ENCODE measurements at places on chromosomes 1 and 21. TPM values are rescaled to one million over a fixed set of nuclear protein-coding genes. Genes with fewer than 3 reads are reported as not detected.

- DNase-seq, result no peak
Observed at GRCh38 chr1:231814521-231814920, 187.9 kb downstream of the DISC1 start.

The GJC2 gene
- total RNA-seq, result 45.3 TPM

DNA sequence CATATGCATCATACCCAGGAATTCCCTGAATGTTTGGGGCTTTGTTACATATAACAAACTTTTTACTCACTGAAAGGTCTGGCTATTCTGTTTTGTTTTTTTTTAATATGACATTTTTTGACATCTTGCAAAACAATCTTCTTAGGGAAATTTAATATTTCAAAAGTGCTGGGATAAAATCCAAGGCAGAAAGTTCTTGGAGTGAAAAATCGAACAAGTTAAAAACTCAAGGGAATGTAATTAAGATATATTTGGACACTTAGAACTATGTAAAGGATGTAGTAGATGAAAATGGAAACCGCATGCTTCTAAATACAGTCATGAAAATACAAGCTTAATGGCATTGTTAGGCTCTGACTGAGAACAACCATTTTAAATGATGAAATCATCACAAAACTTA is 8.6 kb downstream of the CHODL start:
- DNase-seq, result no peak

DNA sequence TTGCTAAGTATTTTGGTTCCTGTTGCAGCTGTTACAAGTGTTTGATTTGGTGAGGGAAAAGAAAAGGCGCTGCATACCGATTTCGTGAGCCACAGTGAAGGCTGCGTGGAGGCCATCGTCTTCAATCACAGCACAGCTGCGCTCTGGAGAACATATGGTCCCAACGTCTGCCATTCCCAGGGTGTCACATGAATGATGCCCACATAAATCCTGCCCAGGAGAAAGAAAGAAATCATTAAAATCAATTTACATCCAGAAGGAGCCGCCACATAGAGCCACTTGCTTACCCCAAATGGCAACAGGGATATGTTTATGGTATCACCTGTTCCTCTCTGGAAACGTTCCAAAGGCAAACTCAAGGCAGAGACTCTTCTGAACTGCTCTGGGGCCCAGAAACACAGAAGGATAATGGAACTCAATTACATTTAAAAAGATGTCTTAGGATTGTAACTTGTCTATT is 12.2 kb downstream of the ADAMTS5 start:
- no peak for DNase-seq

- no peak for DNase-seq
Observed at GRCh38 chr1:163072658-163073057, 3.5 kb downstream of the RGS4 start.

DNA sequence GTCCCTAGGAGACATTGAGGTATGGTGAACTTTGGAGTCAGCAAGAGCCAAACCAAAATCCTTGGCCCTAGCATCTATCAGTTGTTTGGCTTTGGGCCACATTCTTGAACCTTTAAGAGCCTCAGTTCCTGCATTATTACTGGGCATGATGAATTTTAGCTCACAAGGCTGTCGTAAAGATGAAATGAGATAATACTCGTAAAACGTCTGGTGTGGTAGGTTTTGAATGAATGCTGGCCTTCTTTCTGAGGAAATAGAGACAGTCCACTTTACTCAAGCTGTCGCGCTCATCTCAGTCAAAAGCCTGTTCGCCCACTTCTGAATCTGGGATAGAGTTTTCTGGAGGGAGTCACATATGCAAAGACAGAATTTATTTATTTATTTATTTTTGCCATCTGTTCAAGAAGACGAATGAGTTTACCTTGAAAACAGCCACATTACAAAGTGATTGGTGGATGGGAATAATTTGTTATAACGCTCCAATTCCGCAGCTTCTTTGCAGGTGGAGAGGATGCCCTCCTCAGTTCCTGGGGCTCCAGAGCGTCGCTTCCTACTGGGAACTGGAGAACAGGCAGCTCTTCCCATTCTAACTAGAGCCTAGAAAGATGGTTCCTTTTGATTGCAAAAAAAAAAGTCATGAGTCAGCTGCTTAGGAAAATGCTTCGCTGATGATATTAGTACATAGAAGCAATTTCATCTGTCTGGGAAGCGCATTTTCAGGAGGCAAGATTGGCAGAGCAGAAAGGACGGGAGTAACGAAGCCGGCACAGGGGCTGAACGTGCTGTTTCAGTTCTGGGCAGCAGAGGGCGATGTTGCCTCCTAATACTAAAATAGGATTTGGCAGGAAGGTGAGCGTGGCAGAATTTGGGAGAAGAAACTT is 49.9 kb upstream of the CYP2J2 start:
- peak; percentile 69 for DNase-seq

DNA sequence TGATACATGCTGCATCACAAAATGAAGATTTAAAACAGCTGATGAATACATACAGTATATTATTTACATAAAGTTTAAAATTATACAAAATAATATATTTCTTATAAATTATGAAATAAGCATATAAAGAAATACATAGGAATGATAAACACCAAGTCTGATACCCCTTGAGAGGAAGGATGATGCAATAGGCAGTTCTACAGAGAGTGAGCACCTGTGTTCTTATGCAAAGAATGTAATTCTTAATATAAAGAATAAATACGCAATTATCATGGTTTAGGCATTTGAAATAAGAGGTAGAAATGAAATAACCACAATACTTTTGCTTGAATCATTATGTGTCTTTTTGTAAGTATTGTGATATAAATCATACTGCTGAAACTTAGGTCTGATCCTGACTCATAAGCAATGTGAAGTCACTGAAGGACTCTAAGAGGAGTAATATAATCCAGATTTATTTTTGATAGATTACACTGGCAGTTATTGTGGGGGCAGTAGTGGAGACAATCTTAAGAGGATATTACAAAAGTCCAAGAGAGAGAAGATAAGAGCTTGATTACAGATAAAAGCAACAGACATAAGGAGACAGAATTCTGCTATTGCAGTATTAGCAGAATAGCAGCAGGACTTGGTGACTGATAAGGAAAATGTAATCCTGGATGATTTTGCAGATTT is 39.0 kb downstream of the TTLL7 start:
- DNase-seq, result no peak

Measured in HT-29 (cell line).